Stimulated activated CD4-positive, alpha-beta T cell treated with anti-CD3 and anti-CD28 coated beads, Interleukin-15, amount 100 ng/mL, for 48 hours (primary cell): ENCODE measurements at places on chromosomes 12 and 14.

DNA sequence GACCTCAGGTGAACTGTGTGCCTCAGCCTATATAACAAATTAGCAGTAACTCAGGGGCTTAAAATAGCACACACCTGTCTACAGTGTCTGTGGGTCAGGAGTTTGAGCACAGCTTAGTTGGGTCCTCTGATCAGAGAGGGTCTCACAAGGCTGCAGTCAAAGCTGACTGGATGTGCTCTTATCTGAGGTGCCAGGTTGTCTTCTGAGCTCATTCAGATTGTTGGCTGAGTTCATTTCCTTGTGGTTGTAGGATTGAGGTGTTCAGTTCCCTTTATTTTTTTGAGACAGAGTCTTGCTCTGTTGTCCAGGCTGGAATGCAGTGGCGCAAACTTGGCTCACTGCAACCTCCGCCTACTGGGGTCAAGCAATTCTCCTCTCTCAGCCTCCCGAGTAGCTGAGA is 164.7 kb downstream of the ADCK1 start:
- DNase-seq = no peak

GRCh38 chr14:53010193-53011040 is 59.6 kb upstream of the FERMT2 start:
- no peak for DNase-seq

- DNase-seq = no peak
These were observed 29.1 kb downstream of the CDC42BPB start for GRCh38 chr14:103028161-103028767.

- DNase-seq = no peak
These were observed 38.7 kb downstream of the PPHLN1 start for GRCh38 chr12:42364692-42365091.

GRCh38 chr12:123096741-123097140 is 54.1 kb downstream of the PITPNM2 start:
- no peak for DNase-seq

GRCh38 chr12:120479458-120479857 is 9.9 kb upstream of the SRSF9 start:
- no peak for DNase-seq

- DNase-seq = no peak
These were observed 446 bp upstream of the ZNF641 start for GRCh38 chr12:48351022-48351708.

DNA sequence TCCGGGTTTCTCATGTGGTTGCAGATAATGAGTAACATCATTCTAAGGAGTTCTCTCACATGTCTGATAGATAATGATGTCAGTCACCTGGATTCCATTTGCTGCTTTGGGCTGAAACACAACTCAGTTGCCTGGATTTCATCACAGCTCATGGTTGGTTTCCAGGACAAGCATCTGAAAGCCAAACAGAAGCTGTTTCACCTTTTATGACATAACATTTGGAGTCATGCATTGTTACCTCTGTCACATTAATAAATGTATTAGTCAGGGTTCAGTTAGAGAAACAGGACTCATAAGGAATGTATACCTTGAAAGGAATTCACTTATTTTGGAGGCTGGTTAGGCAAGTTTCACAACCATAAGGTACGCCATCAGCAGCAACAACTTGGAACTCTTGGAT is 251.9 kb upstream of the ATXN7L3B start:
- DNase-seq = no peak

- DNase-seq = no peak
These were observed 61.7 kb upstream of the RFLNA start for GRCh38 chr12:124233041-124233796.

DNA sequence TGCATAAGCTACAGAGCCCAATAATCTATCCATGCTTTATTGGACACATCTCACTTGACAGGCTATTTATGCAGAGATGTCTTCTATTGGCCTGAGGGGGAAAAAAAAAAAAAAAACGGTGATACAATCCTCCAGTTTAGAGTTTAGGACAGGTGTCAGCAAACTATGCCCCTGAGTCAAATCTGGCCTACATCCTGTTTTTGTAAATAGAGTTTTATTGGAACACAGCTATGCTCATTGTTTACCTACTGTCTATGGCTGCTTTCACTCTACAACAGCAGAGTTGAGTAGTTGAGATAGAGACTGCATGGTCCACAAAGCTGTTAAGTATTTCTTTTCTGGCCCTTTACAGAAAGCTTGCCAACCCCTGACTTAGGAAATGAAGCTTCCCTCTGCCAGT is 403.1 kb downstream of the C12orf75 start:
- DNase-seq = no peak

DNA sequence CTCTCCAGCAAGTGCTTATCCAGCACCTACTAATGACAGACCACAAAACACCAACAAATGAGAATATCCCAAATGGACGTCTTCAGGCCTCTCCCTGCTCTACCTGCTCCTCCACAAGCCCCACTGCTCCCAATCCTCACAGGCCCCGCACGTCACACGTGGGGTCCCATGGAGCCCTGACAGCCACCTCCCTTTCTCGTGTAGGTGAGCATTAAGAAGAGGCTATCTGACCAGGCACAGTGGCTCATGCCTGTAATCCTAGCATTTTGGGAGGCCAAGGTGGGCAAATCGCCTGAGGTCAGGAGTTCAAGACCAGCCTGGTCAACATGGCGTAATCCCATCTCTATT is 5.4 kb downstream of the RIMBP2 start:
- DNase-seq = no peak

GRCh38 chr12:95322326-95322725 is 104.7 kb downstream of the VEZT start:
- no peak for DNase-seq

- no peak for DNase-seq
These were observed 90.1 kb downstream of the STXBP6 start for GRCh38 chr14:24959791-24960331.

DNA sequence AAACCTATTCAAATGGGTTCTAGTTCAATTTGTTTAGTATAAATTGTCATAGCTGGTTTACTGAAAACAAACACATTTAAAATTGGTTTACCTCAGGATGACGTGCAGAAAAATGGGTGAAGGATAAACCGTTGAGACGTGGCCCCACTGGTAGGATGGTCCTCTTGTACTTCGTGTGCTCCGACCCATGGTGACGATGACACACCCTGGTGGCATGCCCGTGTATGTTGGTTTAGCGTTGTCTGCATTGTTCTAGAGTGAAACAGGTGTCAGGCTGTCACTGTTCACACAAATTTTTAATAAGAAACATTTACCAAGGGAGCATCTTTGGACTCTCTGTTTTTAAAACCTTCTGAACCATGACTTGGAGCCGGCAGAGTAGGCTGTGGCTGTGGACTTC is 8.3 kb downstream of the CALM1 start:
- DNase-seq = no peak

DNA sequence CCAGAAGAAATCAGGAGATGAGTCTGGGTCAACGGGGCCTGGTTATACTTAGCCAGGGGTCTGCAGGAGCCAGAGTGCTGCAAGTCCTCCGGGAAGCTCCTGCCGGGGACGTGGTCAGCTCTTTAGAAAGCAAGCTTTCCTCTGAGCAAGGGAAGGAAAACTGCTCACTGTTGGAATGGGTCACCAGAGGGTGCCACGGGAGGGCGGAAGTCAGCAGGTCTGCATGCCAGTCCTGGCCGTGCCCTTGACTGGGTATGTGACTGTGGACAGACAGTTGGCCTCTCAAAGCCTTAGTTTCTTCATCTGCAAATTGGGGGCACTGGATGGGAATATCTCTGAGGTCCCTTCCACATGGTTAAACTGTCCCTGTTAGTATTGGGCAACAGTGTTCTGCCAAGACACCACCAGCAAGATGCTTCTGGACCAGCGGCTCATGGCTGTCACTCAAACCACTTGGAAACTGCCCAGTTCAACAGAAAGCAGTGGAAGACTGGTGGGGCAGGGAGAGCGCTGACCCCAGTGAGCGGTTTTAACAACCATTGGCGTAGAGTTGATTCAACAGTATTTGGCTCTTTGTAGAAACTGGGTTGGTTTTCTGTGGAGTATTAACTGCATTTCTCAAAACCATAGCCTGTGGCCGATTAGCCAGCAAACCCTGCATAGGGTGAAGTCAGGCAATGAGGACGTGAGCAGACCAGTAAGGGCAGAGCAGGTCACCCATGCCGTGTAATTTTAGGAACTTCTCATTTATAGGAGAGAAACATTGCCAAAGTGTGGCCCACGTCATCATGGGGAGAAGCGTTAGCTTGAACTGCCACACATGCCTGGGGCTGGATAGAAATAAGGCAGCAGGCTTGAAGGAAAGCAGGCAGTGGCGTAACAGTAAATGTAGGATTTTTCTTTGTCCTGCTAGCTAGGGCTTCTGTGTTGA is 163.9 kb upstream of the PRMT8 start:
- DNase-seq = no peak

GRCh38 chr12:119725523-119725922 is 57.6 kb downstream of the PRKAB1 start:
- no peak for DNase-seq
